ENCODE measurements at places on chromosomes 6 and 20.

- no peak for DNase-seq
These were observed 94.0 kb downstream of the TMEM170B start for GRCh38 chr6:11631539-11631938.

DNA sequence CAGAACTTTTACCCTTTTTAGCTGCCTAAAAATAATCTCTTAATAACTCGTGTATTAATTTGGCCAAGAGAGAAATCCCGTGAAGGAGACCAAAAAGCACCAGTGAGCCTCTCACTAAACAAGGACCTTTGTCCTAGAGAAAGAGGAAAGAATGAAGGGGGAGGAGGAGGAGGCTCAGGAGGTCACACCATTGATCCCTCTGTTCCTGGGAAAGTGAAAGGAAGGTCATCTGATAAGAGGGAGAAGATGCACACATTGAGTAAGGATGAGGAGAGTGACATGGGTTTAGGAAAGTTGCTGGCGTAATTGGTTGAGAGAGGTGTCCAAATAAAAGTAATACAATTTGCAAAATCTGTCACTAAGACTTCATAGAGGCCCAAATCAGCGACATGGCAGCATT is 49.2 kb downstream of the HLA-DPB1 start:
- no peak for DNase-seq

DNA sequence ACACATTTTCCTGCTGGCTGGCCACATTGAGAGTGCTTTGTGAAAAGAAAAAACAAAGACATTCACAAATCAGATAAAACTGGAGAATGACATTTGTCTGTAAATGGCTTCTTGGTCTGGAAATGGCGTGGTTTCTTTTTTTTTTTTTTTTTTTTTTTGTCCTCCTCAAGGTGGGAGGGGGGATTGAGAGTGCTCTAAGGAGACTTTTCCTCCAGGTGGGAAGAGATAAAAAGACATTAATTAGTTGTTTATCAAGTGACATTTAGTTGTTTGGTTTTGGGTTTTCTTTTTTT is 40.4 kb downstream of the GNAS start:
- no peak for DNase-seq

DNA sequence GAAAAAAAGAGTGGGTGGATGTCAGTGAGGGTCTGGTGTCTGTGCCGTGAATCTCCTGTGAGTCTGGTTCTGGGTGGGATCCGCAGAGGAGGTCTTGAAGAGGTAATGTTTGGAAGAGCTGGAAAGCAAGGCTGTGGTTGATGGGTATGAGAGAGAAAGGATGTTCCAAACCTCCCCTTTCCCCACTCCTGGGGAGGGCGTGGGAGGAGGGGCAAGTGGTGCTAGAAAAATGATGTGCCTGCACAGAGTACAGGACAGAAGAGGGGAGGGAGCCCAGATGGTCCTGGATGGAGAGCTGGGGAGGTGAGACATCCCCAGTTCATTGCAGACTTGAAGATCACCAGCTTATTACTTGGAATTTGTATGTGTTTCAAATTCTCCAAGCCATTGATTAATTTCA is 3.1 kb downstream of the CNPY3 start:
- no peak for DNase-seq

GRCh38 chr6:108762394-108762793 is 85.8 kb upstream of the ARMC2 start:
- no peak for DNase-seq

- DNase-seq, result peak; percentile 66
These were observed 9.4 kb upstream of the SRC start for GRCh38 chr20:37336369-37337207.

DNA sequence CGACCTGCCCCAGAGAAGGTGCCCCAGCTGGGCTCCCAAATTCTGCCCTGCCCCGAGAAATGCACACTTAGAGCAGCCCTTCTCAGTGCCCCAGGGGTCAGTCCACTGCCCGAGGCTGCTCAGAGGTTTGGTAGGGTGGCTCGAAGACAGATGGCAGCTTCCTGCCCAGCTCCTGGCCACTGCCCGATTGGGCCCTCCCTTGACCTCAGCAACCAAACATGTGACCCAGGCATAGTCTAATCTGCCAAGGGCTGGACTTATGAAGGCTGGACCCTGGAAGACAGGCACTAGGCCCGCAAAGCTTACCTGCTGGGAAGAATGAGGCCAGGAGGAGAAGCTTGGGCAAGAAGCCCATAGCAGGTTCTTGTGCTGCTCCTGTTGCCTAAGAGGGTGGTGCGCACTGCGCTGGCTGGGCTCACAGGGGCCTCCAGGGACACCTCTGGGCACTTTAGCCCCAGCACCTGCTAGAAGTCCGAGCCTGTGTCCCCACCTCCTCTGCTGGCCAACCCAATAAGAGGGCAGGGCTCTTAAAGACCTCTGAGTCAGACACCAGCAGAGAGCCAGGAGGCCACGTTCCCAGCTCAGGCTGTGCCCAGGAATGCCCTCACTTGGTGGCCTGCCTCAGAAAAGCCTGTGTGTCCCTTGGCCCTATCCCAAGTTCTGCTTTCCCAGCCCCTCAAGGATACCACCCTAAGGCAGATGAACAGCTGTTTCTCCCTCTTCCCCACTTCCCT is 5.5 kb downstream of the SIGLEC1 start:
- DNase-seq, result no peak

- no peak for DNase-seq
These were observed 201.3 kb upstream of the BTBD3 start for GRCh38 chr20:11716239-11716944.

DNA sequence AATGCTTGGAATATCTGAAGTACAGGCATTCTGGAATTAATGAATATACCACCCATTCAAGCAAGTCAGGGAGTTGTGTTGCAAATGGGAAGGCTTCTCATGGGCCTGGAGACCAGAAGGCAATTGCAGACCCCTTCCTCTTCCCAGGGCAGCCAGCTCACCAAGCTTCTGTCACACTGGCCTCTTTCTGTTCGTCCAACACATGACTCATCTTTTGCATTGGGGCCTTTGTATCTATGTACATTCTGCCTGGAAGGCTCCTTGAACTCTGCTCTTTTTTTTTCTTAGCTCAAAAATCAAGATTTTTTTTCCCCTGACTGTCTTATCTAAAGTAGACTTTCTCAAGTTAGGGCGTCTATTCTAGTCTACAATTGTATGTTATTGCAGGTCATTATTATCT is 132.9 kb upstream of the MYLIP start:
- no peak for DNase-seq

DNA sequence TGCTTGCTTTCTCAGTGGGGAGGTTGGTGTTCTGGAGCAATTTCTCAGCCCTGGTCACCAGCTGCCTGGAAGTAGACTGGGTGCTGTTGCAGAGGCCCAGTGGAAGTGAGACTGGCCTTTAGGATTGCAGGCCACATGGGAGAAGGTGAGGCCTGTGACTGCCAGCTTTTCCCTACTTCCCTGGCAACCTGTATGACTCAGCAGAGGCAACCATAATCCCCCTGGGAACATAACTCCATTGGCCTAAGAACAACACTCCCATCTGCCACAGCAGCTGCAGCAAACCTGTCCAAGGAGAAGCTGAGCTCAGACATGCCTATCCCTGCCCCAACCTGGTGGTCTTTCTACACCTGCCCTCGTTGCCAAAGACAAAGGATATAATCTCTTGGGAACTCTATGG is 473.5 kb upstream of the SPTLC3 start:
- DNase-seq, result no peak

- DNase-seq, result no peak
These were observed 195.8 kb upstream of the ARG1 start for GRCh38 chr6:131377112-131377705.

GRCh38 chr6:139655783-139656705 is 281.6 kb upstream of the CITED2 start:
- DNase-seq, result no peak

GRCh38 chr20:58694241-58695083 is 1.9 kb downstream of the NPEPL1 start:
- DNase-seq, result no peak

- DNase-seq, result no peak
These were observed 174.9 kb downstream of the QKI start for GRCh38 chr6:163589387-163589786.

DNA sequence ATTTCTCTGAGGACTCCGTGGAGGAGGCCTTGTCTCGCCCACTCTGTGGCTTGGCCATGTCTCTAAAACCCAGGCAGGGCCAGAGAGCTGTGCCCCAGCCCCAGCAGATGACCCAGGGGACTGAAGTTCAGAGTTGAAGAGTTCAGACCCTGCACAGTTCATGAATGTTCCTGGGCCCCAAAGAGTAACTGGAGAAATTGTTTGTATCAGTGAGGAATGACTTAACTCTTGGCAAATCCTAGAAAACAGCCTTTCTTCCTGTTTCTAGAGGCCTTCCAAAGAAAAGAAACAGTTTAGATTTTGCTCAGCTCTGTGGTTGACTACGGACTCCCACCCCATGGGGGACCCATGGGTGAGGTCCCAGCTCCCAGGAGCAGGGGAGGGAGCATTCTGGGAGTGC is 62.1 kb upstream of the EYA2 start:
- DNase-seq, result no peak

DNA sequence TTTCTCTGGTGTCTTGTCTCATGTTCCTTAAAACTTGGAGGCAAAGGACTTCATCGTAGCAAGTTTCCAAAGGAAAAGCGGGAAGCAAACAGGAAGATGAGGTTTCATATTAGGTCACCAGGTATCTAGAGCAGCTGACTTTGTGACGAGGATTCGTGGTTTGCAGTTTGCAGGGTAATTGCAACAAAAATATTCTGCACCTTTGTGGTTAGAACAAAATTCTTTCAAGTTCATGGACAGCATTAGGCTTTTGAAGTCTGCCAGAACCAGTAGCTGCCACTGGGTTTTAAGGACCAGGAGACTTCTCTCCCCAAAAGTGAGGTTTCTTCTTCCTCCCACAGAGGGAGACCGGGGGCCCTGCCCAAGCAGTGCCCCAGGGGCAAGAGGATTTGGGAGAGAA is 63.4 kb downstream of the RPP40 start:
- DNase-seq, result no peak

DNA sequence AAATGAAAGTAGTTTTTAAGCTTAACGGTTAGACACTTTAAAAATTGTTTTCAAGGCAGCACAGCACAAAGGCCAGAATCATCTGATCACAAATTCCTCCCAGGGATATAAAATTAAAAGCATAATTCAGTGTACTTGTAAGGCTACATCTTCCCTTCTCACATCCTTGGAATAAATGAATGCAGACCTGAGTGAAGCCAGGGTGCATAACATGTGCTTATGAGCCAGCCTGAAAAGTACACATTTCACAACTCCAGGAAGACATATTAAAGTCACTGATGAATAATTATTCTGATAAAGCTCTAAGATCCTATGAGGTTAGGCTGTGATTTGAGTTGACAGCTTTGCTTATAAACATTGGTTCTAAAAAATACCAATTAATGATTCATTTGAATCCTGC is 163.6 kb downstream of the BTBD9 start:
- no peak for DNase-seq
